Endothelial cell (in vitro differentiated cells): ENCODE measurements at places on chromosomes 7 and 10.

DNA sequence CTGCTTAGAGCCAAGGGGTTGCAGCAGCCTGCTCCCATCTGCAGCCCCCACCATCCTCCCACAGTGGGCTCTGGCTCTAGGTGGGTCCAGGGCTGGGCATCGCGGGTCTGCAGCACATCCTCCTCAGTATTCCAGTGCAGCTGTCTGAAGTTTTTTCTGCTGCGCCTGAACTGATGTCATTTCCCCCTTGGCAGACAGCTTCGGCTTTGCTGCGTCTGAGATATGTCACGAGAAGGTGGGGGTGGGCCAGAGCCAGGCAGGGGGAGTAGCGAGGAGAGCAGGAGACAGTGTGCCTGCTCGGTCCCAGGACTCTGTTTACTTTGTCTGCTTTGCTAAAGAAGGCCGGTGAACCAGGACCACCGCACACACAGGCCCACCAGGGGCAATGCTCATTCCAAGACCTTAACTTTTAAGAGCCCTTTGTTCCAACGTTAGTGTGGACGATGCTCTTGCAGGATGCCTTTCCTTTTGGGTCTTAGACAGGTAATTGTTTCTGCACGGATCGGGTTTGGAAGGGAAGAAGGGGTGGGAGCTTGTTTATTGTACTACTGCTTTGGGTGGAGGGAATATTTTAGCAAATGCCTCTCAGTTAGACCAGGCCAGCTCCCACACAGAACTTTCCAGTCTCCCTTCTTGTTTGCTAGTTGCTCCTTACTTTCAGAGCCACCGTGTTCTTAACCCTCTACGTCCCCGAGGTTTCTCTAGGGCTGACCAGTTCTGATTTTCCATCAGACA lies 32.4 kb downstream of the WBP1L start:
- peak; percentile 41 for DNase-seq

DNA sequence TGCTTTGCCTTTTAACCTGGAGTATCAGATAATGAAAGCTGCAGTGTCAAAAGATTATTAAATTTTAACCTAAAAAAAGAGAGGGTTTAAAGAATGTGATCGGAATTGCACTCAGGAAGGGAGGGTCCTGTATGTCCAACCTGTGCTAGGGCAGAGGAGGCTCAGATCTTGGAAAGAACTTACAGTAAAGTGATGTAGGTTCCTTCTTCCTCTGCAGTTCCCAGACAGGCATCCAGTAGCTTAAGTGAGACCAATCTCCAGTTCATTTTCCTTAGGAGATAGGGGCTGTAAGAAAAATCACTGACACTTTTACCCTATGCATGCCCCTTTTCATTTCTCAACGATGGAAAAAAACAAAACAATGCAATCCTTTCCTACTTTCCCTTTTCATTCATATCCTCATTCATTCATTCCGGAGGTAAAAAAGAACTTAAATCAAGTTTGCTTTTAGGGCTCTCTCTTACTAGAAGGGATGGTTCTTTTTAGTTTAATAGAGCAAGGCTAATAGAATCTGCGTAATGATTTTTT lies 28.3 kb downstream of the EXOC6 start:
- DNase-seq, result no peak

DNA sequence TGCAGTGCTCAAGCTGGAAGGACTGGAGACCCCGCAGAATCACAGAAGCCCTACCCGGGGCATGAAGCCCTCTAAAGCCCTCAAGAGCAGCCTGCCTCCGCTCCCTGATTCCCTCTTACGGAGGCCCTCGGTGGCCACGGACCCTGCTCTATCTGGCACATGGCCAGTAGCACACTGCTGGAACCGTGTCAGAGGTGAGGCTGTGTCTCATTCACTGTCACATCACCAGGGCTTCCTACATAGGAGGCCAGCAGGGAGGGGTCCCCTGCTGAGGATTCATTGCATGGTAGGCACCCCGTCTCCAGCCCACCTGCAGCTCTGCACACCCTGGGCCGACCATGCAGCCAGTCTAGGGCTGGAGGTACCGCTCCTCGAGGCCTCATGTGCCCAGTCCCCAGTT lies 259.2 kb downstream of the TNS3 start:
- no peak for DNase-seq

GRCh38 chr7:146956853-146957252 lies 840.3 kb downstream of the CNTNAP2 start:
- DNase-seq, result no peak

DNA sequence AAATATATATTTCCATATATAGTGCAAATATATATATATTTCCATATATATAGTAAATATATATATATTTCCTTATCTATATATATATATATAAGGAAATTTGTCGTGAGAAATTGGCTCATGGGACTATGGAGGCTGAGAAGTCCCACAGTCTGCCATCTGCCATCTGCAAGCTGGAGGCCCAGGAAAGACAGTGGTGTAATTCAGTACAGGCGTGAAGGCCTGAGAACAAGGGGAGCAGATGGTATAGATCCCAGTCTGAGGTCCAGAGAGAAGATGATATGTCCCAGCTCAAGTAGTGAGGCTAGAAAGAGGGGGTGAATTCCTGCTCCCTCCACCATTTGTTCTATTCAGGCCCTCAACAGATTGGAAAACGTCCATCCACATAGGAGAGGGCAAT lies 78.9 kb downstream of the MTPN start:
- DNase-seq, result no peak

DNA sequence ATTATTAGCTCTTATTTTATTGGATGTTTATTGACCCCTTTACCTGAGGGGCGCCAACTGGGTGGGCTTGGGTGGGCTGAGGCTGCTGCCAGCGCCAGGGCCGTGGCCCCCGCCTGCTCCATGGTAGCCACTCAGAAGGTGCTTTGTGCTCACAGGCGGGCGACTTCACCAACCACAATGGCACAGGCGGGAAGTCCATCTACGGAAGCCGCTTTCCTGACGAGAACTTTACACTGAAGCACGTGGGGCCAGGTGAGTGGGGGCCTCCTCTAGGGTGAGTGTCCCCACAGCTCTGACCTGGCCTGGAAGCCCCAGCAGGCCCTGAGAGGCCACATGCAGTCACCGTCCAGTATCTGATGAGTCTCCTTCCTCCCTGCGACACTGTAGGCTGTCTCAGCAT lies 4.1 kb downstream of the PPIF start:
- DNase-seq, result no peak

DNA sequence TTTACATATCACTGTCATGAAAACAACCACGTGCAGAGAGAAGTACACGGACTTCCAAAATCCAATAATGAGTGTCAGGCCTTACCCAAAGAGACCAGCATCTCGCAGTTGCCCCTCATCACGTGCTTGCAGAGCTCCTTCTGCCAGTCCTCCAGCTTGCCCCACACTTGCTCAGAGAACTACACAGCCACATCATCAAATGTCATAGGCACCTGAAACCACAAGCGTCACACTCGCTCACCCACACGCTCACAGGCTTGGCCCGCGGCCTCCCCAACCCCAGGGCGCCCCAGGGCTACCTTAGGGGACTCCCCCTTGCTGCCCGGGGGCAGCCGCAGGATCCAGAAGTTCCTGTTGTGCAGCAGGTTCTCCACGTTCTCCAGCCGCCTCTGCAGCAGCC lies 123.4 kb upstream of the ZNF746 start:
- no peak for DNase-seq

DNA sequence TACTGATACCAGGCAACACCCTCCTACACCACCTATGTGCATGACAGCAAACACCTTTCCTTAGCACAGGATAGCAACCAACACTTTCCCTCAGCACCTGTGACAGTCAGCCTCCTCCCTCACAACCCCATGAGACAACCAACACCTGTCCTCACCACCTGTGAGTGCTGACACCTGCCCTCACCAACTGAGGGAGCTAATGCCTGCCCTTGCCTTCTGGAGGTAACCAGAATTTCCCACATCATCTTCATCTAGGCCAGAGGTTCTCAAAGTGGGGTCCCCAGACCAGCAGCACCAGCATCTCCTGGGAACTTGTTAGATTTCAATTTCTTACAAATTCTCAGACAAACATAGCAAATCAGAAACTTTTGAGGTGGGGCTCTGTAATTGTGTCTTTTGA lies 112.5 kb downstream of the GRID1 start:
- DNase-seq, result no peak

DNA sequence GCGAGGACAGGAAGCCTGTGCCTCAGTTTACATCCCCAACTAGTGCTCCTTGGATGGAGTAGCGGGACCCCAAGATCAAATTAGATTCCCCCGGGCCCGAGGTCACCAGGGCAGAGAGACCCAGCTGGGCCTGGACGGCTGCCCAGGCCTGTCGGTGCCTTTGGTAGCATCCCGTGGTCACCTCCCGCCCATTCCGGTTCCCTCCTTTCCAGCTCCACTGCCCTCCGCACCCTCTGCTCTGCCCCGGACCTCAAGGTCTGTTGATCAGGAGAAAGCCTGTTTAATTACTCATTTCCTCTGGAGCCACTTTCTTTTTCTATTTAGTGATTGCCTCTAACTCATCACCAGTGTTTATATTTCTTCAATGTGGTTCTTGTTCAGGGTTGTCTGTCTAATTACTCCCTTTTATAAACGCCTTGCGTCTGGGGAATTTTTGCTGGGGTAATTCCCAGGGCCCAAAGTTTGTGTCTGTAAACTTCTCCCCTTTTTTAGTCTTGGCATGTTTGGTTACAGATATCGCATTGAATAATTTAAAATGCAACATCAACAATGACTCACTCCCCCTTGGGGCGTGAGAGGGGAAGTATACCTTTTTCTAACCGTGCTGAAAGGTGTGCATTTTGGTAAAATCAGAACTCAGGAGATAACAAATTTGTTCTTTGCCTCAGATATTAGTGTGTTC lies 1.9 kb downstream of the FOXK1 start:
- DNase-seq, result no peak

- DNase-seq, result no peak
Measured at GRCh38 chr10:120105001-120105400, 212.5 kb downstream of the SEC23IP start.

- DNase-seq, result no peak
Measured at GRCh38 chr10:96721207-96721572, 876 bp upstream of the PIK3AP1 start.

- no peak for DNase-seq
Measured at GRCh38 chr7:103918631-103919271, 70.7 kb downstream of the RELN start.

DNA sequence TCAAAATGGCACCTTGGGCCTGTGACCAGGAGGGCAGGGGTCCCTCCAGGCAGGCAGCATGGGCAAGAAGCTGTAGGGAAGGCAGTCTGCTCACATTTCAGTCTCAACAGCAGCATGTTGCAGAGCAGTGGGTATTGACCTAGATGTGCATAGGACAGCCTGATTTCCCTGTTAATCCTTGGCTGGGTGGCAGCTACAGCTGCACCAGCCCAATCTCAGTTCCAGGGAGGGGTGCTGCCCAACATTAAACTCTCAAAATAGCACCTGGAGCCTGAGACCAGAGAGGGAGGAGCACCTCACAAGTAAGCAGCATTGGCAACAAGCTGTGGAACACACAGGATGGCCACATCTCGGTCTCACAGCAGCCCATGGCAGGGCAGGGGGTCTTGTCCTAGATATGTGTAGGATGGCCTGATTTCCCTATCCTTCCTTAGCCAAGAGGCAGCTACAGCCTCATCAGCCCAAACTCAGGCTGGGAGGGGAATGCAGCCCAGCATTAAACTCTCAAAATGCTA lies 10.3 kb downstream of the TMEM140 start:
- no peak for DNase-seq

- DNase-seq, result no peak
Measured at GRCh38 chr7:117844678-117845077, 28.6 kb downstream of the CTTNBP2 start.

DNA sequence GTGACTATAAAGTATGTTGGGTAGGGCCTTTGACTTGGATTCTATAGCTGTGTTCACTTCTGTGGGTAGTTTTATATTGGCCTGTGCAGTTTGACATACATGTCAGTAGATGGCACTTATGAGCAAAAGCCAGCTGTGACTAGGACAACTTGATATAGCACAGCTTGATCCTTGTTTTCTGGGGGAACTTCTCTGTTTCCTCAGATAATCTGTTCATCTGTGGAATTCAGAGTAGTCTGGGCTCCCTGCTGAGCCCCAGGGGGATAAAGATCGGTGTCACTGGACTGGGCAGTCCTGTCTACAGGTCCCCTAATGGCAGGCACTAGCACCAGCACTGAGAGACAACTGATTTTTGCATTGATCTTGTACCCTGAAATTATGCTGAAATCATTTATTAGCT lies 25.4 kb downstream of the CYP2C9 start:
- DNase-seq, result peak; percentile 12

GRCh38 chr7:100580466-100581283 lies 5.3 kb downstream of the LRCH4 start:
- no peak for DNase-seq

DNA sequence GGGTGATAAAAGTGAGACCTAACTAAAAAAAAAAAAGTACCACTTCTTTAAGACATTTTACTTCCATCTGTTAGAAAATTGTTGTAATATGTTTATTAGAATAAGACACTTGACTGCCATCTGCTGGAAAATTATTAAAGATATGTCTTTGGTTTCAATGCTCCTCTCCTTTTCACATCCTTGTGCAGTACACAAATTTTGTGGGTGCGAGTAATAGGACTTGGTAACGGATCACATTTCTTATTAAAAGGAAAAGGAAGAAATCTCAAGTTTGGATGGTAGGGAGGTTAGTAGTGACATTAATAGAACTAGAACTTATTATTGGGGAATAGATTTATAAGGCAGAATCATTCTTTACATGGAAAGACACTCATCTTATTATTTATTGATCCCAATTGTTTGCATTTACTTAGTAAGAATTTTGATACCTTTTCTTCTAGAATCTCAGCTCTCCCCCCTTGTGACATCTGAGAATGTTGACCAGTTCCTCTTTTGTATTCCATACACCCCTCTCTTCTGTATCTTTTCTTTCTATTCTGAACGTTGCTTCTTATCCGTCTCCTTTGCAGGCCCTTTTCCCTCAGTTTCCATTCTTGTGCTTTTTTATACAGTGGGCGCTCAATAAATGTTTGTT lies 43.0 kb upstream of the RPA3 start:
- DNase-seq, result no peak

DNA sequence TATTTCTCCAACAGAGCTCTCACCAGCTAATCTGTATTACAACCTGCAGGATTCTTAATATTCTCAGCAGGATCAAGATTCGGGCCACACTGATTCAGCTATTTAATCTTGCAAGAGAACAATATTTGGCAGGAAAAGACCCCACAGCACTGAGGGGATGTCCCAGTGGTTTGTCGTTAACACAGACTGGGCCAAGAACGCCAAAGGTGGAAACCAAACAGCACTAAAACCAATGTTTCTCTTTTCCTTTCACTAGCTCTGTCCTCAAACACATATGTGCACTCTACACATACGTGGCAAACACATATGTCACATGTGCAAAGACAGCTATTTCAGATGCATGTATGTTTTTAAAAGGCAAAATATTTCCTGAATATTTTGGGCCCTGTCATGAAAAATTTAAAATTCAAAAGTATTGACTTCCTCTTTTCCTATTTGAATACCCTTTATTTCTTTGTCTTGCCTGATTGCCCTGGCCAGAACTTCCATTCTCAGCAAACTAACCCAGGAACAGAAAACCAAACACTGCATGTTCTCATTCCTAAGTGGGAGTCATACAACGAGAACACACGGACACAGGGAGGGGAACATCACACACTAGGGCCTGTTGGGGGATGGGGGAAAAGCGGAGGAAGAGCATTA lies 51.7 kb upstream of the NEBL start:
- DNase-seq, result no peak

GRCh38 chr10:86047588-86047987 lies 319.0 kb downstream of the GRID1 start:
- no peak for DNase-seq
